ENCODE measurements at places on chromosomes 13 and 19. TPM values are rescaled to one million over a fixed set of nuclear protein-coding genes. Genes with fewer than 3 reads are reported as not detected.

DNA sequence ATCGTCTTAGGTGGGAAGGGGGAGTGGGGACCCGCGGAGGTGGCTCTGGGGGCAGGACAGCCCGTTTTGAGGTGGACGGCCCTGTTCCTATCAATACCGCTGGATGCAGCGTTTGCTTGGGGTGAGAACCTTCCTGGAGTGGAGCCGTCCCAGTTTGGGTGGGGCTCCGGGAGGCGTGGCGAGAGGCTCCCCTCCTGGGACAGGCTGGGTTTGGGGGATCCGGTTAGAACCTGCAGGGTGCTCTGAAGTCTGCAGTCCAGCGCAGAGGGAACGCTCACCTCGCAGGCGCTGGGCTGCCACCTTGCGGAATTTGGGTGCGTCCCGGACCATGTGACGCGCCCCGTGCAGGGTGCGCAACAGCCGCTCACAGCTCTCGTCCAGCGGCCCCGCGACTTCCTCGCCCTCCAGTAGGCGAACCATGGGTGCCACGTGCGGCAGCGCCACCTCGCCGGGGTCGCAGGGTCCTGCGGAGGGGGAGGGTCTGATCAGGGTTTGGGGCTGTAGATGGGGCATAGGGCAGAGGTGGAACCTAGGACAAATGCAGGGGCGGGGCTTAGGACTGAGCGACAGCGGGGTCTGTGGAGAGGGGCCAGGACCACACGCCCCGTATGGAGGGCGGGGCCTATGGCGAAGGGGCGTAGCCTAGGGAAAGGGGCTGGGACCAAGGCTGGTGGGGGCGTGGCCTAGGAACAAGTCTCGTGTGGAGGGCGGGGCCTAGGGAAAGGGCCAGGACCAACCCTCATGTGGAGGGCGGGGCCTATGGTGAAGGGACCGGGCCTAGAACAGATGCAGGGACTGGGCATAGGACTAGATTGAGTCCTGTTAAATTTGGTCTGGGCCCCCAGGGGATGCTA is 13.8 kb downstream of the SH2D3A start:
- DNase-seq, result no peak

DNA sequence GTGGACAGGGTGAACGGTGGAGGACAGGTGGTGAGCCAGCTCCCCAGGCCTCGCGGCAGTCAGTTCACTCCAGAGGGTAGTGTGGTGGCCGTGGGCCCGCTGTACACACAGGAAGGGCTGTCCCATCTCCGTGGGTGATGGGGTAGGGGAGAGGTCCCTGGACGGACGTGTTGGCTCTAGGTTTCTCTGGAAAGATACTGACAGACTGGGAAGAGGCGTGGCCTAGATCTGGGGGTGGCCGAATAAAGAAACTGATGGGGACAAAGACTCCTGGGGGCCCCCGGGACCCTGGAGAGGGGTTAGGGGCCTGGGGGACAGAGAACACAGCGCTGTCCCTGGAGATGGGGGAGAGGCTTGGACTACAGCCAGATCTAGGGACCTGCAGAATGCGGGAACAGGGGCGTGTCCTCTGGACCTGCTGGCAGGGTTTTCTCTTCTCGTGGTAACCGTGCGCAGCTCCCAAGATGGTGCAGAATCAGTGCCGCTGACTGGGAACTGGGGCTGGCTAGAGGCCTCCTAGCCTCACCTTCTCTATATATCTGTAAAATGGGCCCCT is 4.0 kb upstream of the PRAM1 start:
- no peak for DNase-seq

DNA sequence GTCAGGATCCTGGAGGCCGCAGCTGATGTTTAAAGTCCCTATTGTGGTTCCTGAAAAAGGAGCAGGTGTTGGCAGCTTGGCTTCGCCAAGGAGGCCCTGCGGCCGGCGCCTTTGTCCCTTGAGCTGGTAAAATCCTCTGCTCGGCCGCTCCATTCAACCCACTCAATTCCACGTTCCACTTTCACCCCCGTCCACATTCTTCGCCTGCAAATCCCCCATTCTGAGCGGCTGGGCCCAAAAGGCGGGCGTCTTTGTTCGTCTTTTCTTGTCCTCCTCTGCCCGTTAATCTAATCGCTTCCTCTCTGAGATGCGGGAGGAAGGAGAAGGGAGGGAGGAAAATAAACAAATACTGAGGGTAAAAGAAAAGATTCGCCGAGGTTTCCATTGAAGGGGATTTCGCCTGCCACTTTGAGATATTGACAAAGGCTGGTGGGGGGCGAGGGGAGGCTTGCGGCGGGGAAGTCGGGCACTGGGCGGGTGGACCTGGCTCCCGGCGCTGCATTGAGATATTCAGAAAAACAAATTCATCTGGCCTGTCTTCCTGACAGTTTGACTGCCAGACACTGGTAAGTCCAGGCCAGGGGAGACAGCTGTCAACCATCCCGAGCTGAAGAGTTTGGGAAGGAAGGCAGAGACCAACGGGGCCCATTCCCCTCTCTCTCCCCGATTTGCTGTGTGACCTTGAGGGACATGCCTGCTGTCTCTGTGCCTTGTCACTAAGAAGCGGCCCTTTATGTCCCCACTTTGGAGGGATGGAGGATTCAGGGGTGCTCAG is 37.6 kb downstream of the ZNRF4 start:
- DNase-seq, result no peak

The LACC1 gene
- 9.4 TPM for total RNA-seq

DNA sequence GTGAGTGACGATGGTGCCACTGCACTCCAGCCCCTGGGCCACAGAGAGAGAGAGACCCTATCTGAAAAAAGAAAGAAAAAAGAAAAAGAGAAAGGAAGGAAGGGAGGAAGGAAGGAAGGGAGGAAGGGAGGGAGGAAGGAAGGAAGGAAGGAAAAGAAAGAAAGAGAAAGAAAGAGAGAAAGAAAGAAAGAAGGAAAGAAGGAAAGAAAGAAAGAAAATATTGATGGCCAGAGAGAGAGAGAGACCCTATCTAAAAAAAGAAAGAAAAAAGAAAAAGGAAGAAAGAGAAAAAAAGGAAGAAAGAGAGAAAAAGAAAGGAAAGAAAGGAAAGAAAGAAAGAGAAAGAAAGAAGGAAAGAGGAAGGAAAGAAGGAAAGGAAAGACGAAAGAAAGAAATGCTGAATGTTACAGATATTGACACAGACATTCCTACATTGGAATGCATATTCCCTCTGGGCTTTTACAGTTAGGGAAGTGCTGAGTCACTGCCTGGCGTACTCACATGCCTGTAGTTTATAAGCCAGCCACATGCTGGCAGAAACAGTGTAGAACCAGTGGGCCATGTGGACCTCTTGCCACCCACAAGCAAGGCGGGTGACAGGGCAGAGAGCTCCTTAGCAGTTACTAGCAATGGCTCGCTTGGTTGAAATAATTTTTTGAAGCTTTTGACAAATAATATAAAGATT is 34.6 kb upstream of the SLC46A3 start:
- DNase-seq, result no peak

The CERS1 gene
- 7.2 TPM for total RNA-seq

The EFNB2 gene
- 31.8 TPM for total RNA-seq

The ZNF253 gene
- total RNA-seq, result 17.9 TPM

The OR1I1 gene
- total RNA-seq, result not detected

GRCh38 chr13:93762708-93763426 is 536.3 kb downstream of the GPC6 start:
- DNase-seq, result no peak

DNA sequence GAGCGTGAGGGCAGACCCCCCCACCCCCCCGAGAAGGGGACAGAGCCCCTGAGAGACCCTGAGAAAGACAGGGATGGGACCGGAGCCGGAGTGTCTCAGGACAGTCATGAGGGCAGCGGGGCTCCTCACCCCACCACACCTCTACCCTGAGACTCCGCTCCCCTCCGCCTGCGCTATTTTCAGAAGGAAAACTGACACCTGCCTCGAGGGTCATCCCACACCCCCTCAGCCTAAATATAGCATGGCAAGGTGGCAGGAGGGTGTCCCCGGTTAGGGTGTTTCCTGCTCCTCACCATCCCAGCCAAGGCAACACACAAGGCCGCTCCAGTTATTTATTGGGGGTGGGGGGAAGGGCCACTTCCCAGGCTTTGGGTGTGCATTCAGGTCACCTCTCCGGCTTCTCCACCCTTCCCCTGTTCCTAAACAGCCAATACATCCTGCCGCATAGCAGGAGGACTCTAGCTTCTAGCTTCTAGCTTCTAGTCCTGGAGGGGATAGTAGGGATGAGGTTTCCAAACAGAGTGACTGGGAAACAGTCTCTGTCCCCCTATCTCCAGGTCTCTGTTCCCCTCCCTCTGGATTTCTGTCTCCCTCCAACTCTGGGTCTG is 1.4 kb upstream of the NTF4 start:
- DNase-seq, result no peak

DNA sequence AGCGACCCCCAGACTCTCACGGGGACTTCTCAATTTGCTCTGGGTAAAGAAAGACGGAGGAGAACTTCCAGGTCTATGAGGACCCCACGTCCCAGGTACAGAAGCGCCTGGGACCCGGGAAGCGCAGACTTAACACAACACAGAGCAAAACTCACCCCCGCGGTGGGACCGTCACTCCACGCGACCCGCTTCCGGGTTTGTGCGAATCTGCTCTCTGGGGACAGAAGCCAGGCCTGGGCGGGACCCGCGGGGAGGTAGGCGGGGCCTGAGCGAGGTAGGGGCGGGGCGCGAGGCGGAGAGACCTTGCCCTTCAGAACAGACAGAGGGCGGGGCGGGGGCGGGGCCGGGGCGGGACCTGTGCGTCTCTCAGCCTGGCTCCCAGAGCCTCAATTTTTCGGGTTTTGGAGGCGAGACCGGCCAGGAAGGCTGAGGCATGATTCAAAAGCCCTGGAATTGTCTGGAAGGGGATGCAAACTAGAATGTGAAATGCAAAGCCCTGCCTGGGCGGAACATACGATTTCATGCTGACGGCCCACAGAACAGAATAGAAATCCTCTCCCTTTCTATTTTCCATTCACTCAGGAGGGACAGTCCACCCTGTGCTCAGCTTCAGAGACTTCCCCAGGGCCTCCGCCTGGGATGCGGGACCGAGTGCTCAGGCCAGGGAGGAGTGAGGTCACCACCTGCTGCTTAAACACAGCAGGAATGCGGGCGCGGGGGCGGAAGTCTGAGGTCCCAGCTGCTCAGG is 19.3 kb upstream of the ZNF888 start:
- peak; percentile 70 for DNase-seq

- no peak for DNase-seq
These were observed 181.5 kb downstream of the USP12 start for GRCh38 chr13:26989957-26990713.

The KIR3DL2 gene
- total RNA-seq, result not detected

The KANK2 gene
- 183 TPM for total RNA-seq

The ATP4A gene
- total RNA-seq, result not detected

- no peak for DNase-seq
These were observed at the start of gene NTF4 for GRCh38 chr19:49064768-49065611. Gene NTF4 (minus strand): TSS chr19:49064818. CDS start chr19:49061997, 2,821 bp downstream.

The KASH5 gene
- total RNA-seq, result not detected

DNA sequence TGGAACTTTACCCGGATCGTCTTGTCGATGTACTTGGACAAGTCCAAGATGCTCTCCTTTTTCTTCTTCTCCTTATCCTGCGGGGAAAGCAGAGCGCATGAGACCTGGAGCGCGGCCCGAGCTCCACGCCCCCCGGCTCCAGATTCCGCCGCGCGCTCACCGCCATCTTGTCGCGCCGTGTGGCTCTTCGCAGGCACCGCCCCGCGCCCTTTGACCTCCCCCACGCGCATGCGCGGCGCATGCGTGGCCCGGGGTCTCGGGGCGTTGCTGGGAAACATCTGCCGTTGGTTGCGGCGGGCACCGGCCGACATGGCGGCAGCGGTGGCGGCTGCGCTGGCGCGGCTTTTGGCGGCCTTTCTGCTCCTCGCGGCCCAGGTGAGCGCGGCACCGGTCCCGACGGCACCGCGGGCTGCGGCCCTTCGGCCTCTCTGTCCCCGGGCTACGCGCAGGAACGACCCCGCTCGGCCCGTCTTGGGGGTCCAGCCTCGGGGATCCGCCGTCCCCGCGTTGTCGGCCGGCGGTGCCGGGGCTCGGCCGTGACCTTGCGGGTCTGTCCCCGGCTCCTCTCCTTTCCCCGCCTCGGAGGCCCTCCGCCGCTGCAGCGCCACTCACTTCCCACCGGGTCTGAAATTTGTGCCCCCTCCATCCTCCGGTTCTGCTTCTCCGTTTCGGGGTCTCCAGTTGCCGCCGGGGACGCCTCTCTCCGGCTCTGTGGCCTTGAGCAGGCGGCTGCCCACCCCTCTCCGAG is at the start of the genes LSM7 and SPPL2B:
LSM7 (minus strand) TSS at position 186 of the 748 bp plus-strand sequence; CDS start at position 166, 20 bp downstream.
SPPL2B (plus strand) TSS at position 284 of the 748 bp plus-strand sequence; CDS start at position 310, 26 bp downstream.
- DNase-seq, result peak; percentile 75

DNA sequence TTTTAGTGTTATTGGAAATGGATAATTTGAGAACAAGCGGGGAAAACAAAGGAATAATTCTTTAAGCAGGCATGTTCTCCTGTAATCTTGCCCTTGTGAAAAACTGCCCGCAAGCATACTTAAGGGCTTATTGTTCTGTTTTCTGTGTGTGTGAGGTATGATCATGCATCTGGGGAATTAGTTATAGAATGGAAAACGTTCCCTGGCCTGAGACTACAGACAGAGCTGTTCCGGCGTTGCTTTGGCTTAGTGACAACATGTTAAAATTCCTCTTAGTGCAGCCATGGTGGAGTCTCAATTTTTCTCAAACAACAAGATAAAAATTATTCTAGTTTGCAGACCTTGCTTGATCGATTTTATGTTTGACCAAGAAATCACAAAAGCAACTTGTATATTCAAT is 560.2 kb upstream of the SPRY2 start:
- no peak for DNase-seq

The VWA8 gene
- total RNA-seq, result 45.9 TPM

The AMER2 gene
- 1.3 TPM for total RNA-seq

The MAP4K1 gene
- 2.2 TPM for total RNA-seq

The HIF3A gene
- 41.0 TPM for total RNA-seq

DNA sequence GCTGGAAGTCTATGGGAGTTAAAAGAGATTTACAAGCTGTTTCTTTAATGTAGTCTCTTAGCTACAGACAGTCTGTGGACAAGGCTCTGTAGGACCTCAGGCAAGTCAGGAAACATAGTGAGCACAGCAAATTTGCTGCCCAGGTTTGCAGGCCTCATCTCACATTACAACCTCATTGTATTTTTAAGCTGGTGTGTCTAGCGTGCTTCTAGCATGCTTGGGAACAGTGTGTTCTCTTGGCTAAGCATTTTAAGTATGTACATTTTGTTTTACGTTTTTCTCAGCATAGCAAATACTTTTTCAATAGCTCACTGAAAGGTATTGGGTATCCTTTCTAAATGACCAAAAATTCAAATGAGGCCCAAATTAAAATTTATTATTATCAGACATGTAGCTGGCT is 113.2 kb downstream of the STARD13 start:
- no peak for DNase-seq

The MIR17HG gene
- total RNA-seq, result 9.0 TPM

- DNase-seq, result no peak
These were observed at the start of gene SPTBN4 for GRCh38 chr19:40466985-40467734. Gene SPTBN4 (plus strand): TSS chr19:40467001. CDS start chr19:40472622, 5,621 bp downstream.

DNA sequence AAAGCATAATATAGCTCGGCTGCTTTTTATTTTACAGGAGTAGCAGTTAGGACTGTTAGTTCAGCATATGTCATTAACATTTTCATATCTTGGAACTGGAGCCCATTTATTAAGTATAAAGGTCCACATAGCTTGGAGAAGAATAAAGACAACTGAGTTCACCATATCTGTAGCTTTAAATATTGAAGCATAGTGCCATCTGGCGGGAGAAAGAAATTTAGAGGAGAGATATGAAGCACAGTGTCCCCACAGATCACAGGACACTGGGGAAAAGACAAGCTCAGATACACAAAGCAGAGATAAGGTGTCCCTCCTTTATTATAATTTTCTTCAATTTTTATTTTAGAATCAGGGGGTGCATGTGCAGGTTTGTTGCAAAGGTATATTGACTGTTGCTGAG is 104.7 kb upstream of the FREM2 start:
- no peak for DNase-seq

- no peak for DNase-seq
These were observed 51.0 kb downstream of the DIAPH3 start for GRCh38 chr13:60112771-60113170.

The ZNF793 gene
- total RNA-seq, result 16.8 TPM

GRCh38 chr13:26786651-26787295 is 26.2 kb upstream of the GPR12 start:
- no peak for DNase-seq

The MBD3L4 gene
- total RNA-seq, result not detected

Data from urinary bladder (tissue), 4 donors.